ENCODE measurements at places on chromosomes 6 and 20.
A peak's percentile ranks its signal among the peaks of the same experiment; 100 is the strongest.

DNA sequence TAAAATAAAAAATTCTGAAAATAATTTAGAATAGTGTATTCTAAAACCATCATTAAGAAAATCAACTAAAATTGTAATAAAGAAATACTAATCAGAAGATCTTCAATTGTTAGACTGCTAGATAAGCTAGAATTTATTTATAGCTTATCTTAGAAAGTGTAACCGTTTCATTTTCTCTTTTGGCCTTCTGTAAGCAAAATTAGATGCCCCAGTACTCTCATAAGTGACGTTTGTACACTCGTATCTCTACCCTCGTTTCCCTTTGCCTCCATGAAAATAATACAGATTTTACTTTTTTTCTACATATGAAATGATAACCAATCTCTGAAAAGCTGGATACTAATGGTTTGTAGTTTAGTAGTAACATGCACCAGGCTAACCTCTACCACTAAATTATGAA, 19.8 kb downstream of the DSE start:
- DNase-seq, result no peak

DNA sequence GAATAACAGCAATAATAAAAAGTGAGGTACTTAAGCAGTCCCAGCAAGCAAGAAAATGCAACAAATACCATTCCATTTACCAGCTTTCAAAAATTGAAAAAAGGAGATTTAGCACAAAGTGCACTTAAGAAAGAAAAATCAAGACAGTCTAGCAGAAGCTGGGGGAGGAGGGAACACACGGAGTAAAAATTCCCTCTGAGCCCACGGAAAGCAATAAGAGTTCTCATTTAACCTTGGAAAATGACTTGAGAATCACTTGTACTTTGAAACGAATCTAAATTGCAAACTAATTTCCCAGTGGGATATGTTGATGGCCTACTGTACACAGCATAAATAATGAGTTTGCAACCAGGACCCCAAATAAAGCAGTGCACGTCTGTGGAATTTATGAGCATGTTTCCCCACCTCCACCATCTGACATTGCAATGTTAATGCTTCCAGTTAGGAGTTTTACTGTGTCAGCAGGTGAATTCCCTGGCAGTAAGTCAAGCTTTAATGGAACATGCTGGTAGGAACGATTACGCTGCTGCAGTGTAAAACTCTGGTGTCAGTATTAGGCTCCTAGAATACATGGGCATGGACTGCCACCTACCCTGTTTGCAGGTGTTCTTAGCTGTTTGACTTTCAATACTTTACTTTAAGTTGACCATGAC, 386.8 kb downstream of the HDGFL1 start:
- no peak for DNase-seq

GRCh38 chr20:23203310-23203709, 117.2 kb upstream of the CD93 start:
- no peak for DNase-seq

- no peak for DNase-seq
Measured at GRCh38 chr20:6029538-6029937, 24.3 kb downstream of the LRRN4 start.

DNA sequence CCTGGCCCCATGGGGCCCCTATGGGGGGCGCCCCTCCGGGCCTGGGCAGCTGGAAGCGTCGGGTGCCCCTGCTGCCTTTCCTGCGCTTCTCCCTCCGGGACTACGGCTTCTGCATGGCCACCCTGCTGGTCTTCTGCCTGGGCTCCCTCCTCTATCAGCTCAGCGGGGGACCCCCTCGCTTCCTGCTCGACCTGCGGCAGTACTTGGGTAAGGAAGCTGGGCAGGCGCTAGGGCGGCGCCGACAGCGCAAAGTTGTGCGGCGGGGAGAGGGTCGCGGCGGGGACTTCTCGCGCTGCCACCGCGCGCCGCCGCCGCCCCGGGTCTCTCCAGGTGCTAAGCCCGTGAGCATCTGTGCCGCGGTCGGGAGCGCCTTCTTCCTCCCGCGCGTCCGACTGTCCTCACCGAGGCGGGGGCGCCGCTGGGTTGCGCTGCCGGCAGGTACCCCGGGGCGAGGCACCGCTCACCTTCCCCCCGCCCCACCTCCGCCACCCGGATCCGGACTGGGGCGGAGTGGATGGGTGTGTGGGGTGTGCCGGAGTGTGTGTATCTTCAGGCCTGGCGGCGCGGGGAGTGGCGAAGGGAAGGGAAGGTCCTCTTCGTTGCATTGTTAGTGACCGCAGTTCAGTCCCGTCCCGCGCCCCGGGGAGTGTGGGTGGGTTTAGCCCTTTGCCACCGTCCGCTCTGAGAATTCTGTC, 788 bp downstream of the UST start:
- DNase-seq, result peak; percentile 36

DNA sequence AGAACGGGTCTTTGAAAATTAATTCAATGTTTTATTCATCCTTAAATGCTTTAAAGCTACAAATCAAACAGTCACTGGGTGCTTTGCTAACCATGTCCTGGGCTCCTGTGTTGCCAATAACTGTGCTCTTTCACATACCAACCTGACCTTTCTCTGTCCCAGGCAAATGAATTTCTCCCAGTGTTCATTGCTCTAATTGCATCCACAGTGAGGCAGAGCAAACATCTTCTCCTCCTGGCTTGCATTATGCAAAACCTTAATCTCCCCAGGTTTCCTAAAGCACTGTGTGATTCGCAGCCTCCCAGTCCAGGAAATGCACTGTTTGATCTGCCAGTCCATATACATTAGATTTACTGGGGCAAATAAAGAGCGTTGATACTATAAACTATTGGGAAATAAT, 219.0 kb downstream of the PREX1 start:
- no peak for DNase-seq
